ENCODE measurements at places on chromosomes 2 and 18.

DNA sequence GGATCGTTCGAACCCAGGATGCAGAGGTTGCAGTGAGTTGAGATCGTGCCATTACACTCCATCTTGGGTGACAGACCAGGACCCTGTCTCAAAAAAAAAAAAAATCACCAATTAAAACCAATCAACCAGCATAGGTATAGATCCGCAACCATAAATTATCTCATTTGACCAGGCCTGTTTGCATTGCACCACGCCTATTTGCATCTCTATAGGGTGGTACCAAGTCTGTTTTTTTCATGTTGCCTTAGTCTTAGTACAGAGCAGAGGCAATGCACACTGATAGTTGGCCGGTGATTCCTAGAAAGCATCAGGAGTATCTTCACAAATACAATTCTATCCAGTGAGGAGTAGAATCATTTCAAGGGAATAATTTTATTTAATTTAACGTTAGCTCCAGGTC is 9.3 kb upstream of the NPC1 start:
- no peak for DNase-seq

- no peak for DNase-seq
Observed at GRCh38 chr2:43129676-43130547, 96.5 kb downstream of the ZFP36L2 start.

DNA sequence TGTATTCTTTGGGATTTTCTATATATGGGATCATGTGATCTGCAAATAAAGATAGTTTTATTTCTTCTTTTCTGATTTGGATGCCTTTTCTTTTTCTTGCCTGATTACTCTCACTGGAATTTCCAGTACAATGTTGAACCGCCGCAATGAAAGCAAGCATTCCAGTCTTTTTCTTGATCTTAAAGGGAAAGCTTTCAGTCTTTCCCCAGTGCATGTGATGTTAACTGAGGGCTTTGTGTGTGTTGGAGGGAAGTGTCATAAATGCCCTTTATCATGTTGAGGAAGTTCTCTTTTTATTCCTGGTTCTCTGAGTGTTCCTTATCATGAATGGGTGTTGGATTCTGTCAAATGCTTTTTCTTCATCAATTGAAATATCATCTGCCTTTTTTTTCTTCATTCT is 16.9 kb upstream of the CYBRD1 start:
- no peak for DNase-seq

DNA sequence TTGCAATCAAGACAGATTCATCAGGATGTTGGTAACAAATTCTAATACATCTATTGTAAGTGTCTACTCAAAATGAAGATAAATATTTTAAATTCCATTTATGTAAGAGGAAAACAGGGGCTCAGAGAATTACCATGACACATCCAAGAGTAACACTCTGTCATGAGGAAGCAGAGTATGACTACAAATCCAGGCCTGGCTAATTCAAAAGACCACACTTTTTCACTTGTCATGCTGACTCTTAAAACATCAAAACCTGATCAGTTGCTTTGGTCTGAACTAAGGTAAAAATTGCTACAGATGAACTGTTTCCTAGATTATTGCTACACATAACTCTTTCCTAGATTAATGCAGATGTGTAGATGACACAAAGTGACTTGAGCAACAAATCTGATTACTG is 880.6 kb downstream of the TSN start:
- DNase-seq, result no peak

GRCh38 chr2:226847511-226847910 is 11.7 kb downstream of the RHBDD1 start:
- DNase-seq, result no peak

GRCh38 chr18:13528739-13529392 is 197.5 kb downstream of the FAM210A start:
- no peak for DNase-seq

GRCh38 chr2:70751881-70752280 is 16.1 kb downstream of the ADD2 start:
- DNase-seq, result no peak

DNA sequence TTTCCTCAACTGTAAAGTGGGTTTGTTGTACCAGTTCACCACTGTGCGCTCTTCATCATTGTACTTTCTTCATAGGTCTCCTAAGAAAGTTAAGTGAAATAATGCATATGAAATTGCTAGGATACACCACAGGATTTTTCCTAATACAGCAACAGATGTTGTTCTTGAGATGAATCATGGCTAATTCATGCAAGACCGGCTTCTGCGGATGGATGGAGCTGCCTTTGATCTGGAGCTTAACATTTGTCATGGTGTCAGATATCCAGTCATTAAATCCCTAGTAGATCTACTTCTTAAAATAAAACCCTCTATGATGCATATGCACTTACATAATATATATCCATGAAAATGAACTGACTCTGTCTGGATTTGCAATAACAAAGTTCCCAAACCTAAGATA is 114.1 kb downstream of the COL6A3 start:
- DNase-seq, result no peak

DNA sequence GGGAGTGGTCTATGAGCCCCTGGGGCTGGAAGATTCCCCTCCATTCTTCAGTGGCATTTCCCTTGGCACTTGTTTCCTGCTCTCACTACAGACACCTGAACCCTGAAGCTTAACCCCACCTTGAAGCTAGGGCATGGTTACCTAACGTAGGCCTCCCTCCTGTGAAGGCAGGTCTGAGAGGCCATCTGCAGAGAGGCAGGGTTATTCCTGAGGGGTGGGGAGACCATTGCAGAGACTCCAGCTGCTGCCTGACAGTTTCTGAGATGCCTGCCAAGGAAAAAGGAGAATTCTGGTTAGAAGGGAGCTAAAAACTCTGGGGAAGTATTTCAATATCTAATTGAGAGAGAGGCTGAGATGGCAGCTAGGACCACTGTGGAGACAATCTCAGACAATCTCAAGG is 119.3 kb upstream of the NDUFV2 start:
- DNase-seq, result no peak

DNA sequence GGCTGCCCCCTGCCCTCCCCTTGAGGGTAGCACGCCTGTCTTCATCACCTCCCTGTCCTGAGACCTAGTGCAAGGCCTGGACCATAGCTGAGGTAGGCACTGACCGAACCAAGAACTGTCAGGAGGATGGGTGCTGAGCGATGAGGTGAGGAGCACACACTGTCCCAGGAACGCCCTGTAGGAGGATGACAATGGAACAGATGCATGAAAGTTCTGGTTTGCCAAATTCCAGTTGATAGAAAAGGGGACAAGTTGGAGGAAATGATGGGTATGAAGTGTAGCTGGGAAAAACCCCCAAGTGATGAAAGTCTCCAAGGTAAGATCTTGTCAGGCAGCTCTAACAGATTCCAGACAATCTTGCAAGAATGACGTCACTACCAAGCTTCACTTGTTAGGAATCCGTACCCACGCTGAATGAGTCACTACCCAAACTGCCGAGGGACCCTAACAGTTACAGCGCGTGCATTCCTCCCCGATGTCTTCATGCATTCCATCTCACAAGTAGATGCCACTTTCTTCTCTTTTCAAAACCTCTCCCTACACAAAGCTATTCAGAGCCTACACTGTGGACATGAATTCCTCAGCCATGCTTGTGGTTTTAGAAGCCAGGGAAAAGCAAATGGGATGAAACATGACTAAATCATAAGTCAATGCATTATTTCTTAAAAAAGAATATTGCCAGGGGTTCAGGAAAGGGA is 27.6 kb downstream of the MRPL33 start:
- no peak for DNase-seq

DNA sequence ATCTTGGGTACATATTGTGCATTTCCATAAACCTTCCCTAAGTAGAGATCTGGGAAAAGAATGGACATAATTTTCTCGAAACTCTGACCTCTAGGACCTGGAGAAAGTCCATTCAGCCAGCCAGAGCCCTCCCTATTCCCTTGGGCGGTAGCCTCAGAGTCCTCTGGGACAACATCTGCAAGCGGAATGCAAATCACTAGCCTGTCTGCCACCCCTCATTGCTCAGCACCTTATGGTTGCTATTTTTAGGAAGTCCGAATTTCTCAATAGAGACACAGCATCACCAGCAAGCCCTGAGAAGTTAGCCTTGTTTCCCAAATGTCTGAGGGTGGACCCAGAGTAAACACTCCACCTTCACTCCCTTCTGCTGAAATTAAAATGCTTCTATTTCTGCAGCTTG is 17.6 kb upstream of the CD28 start:
- no peak for DNase-seq

- DNase-seq, result no peak
Observed at GRCh38 chr2:240358821-240359397, 76.6 kb upstream of the GPC1 start.

DNA sequence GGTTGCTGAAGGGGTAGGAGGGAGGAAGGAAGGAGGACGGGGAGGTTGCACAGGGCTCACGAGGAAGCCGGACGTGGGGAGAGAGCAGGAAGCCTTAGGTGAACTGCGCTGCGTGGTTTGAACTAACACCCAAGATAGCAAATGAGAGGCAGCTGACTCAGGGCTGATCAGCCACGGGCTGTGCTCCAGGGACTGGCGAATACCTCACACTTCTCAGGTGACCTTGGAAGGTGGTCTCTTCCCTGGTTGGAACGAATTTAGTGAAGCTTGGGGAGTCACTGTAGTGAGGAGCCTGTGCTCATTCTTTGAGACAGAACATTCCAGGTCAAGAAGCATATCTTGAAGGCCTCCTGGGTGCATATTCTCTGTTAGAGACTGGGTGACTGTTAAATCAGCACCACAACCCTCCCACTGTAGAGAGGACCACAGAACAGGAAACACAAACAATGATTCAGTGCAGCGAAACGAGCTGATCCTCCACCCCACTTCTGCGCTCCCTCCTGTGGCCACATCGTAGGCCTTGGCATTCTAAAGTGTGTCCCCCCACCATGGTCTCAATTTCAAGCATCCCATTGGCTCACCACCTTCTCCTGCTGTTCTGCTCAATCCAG is 33.8 kb downstream of the TOGARAM2 start:
- peak; percentile 64 for DNase-seq

- DNase-seq, result no peak
Observed at GRCh38 chr2:199772035-199772976, 78.7 kb downstream of the FTCDNL1 start.

DNA sequence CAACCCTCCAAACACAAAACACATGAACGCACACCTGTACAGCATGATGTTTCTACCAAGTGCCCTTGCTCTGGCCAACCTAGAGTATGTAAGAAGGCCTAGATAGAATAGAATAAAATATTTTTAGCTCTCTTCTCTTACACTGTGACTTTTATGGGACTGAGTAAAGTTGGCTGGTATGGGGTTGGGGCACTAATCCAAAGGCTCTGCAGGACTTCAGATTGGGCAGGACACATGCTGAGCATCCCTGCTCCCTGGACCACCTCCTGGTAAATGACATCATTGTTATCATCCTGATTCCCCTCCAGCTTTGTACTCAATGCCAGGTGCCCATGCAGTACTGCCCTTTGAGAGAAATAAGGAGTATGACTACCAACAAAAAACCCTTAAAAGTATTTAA is 322.2 kb downstream of the SLC8A1 start:
- no peak for DNase-seq

GRCh38 chr2:223460774-223461211 is 141.4 kb downstream of the SCG2 start:
- no peak for DNase-seq

GRCh38 chr18:67094123-67094522 is 422.4 kb downstream of the DSEL start:
- no peak for DNase-seq

DNA sequence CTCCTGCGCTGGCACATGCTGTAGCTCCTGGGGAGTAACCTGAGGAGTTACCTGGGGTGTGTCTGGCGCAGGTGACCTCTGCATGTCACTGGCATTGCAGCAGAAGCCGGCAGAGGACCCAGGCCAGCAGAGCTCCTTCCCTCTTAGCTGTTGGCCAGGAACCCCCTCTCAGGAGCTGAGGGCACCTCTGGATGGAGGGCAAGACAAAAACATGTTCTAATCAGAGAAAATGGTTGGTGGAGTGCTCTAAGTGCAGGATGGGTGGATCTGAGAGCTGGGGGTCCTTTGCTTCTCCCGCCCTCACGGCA is 44.9 kb upstream of the SNTG2 start:
- no peak for DNase-seq

- DNase-seq, result no peak
Observed at GRCh38 chr2:205032093-205032551, 486.8 kb downstream of the PARD3B start.

- no peak for DNase-seq
Observed at GRCh38 chr2:236550290-236550689, 19.3 kb upstream of the ACKR3 start.

- no peak for DNase-seq
Observed at GRCh38 chr2:70834881-70835280, 735 bp downstream of the CD207 start.

GRCh38 chr18:50008306-50008705 is 186.6 kb downstream of the MYO5B start:
- no peak for DNase-seq

DNA sequence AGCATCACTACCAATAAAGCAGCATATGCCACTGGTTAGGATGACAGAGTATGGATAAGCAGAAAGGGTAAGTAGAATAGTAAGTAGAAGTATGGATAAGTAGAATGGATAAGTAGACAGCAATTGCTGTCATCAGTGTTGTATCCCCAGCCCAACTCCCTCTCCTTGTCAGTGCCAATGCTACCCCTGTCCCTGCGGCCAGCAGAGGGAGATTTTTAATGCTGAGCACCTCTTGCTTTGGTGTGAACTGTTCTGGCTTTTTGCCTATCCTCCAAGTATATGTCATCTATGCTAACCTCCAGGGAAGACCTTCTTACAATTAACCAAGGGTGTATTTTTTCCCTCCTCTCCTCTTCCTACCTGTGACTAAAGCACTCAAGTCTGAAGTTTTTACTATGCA is 136.7 kb upstream of the SPHKAP start:
- DNase-seq, result no peak

DNA sequence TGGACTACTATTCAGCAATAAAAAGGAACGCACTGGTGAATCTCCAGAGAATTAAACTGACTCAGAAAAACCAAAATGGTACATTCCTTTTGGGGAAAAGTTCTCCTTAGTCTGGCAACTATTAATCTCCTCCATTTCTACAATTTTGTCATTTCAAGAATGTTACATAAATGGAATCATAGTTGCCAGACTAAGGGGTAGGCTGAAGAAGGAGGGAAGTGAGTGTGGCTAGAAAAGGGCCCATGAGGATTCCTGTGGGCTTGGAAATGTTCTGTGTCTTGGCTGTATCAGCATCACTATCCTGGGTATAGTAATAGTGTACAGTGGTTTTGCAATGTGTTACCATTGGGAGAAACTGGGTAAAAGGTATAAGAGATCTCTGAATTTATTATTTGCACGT is 72.4 kb downstream of the ZAP70 start:
- no peak for DNase-seq

DNA sequence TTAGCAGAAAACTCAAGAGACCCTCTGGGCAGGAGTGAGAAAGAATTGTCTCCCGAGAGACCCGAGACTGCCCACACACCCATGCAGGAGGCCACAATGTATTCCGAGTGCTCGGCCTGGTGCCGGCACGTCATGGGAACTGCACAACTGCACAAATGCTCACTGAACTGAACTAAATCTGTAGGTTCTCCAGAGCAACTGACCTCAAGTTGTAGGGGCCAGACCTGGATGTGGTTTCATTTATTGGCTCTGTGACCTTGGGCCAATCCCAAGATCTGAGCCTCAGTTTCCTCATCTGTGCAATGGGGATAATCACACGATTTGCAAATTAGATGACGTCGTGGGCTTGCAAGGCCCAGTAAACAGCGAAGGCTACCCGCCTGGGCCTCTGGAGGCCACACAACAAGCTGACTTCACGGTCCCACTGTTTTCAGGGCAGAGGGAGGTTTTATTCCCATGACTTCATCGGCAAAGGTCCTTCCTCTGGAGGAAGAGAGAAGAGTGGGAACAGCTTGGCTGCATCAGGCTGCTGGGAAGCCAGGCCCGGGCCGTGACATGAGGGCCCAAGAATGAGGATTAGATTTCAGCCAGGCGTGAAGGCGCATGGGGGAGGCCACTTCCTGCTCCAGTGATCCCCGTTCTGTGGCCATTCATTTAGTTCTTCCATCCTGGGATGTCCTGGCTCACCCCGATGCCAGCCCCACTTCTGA is 3.6 kb upstream of the ERFE start:
- DNase-seq, result no peak

Data from stimulated activated CD4-positive, alpha-beta T cell treated with anti-CD3 and anti-CD28 coated beads, Interleukin-4, amount 100 ng/mL, for 1 hour (primary cell).